ENCODE measurements at places on chromosomes 2 and 18.
A peak's percentile ranks its signal among the peaks of the same experiment; 100 is the strongest.

- no peak for DNase-seq
These were observed 288.6 kb downstream of the NDUFA10 start for GRCh38 chr2:239736358-239737143.

DNA sequence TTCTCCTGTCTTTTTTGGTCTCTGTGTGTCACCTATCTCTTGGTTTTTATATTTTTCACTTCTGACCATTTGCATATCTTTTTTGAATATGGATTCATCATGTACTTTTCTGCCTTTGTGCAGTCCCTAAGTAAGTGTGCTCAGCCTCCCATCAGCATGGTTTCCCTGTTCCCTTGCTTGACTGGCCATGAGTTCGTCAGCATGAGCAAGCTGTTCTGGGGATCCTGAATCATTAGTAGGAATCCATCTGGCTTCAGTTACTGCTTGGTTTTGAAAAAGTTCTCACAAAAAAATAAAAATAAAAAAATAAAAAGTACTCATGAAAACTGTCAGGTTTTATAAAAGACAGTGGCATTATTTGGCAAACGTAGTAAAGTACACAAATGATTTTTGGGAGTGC lies 144.1 kb downstream of the NCOA1 start:
- DNase-seq = no peak

DNA sequence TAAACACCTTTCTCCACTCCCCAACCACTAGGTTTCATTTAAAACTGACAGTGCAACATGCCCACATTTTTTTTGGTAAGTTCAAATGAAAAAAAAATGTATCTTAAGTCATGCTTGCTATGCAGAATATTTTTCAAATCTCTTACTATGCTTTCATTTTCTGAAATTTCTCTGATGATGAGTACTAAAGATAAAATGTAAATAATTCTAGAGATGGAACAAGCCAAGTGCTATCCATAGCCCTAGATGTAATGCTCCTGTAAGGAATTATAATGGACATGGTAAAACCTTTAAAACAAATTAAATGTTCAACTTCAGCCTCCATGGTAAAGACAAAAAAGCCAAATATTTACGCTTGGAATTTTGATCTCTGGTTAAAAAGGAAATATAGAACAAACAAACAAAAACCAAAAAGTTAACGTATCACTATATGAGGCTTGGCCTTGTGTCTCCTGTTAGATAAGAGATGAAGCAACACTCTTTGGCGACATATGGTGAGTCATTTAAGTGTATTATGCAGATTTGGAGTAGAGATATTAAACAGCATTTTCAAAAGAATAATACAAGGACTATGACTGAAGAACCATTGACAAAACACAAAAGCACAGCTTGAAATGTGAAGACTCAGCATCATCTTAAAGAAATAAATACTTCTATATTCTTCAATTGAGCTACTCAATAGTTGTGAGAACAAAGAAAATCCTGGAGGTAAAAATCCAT lies 392.0 kb upstream of the LYPD1 start:
- no peak for DNase-seq

DNA sequence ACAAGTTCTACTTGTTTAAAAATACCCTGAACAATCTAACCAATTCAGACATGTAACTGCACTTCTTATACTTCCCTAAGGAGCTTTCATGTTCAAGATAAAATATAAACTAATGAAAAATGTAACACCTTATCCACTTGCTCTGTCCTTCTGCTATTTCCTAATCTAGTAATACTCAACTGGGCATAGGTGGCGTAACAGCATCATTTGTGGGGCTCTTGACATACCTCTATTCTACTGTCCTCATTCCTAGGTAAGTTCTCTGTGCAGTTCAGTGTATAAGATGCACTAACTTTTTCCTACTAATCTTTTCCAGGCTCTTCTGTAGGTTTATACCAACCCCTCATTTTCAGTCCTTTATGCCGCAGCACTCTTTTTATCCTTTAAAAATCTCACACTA lies 36.7 kb downstream of the PRKD3 start:
- DNase-seq = peak; percentile 40

- no peak for DNase-seq
These were observed 35.2 kb upstream of the EFEMP1 start for GRCh38 chr2:55958756-55959155.

All from BE2C (cell line).